ENCODE measurements at places on chromosomes 4 and X.

GRCh38 chrX:103631145-103631544, 2.4 kb downstream of the TCEAL1 start:
- DNase-seq: no peak

DNA sequence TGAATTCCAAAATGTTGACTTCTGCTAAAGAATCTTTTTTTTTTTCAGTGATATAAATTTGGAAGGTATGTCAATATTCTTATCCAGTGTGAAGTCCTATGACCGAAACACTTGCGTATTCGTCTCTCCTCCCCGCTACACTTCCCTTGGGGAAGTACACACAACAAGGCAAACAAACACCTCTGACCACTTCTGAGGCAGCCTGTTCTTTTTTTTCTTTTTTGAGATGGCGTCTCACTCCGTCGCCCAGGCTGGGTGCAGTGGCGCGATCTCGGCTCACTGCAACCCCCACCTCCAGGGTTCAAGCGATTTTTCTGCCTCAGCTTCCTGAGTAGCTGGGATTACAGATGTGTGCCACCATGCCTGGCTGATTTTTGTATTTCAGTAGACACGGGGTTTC, 78.1 kb upstream of the DHRSX start:
- no peak for DNase-seq

DNA sequence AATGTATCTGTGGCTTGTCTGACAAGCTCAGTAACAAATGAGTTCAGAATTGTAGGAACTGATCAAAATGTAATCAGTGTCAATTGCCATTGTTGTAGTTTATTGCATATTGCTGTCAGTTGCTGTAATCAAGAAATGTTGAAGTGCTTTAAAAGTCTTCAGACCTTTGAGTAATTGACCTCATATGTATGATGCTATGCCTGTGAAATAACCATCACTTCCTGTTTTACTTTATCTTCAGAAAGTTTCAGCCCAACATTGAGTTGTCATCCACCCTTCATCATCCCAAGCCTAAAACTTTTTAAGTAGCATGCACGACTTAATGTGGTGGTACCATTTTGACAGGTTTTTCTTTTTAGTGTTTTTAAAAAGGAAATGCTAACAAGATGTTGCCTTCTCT, 212.4 kb downstream of the ARHGAP10 start:
- no peak for DNase-seq

DNA sequence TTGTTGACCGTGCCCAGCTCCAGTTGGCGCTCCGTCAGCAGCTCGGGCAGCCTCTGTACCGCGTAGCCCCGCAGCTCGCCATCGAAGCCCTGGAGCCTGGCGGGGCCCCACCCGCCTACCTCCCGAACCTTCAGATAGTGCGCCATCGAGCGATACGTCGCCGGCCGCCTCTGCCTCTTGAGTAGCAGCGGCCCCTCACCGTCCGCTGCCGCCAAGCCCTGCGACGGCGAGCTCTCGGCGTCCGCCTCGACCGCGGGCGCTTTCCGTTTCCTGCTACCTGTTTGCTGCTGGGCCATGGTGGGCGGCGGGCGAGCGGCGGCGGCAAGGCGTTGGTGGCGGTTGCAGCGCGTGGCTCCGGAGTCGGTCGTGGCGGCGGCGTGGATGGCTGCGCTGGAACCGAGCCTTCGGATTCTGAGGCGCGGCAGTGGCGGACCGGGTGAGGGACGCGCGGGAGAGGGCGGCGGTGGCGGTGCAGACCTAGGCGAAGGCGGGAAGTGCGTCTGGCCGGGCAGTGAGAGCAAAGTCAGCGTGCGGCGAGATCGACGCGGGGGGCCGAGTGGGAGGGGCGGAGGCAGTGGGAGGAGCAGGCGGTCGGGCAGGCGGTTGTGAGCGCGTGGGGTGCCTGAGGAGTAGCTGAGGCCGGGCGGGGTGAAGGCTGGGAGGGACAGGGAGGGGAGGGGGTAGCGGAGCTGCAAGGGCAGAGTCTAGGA, at the start of gene DCAF12L1:
Gene DCAF12L1, minus strand, starts transcription at position 502 of the 710 bp plus-strand sequence. Its CDS starts 206 bp downstream, at position 296.
- no peak for DNase-seq

DNA sequence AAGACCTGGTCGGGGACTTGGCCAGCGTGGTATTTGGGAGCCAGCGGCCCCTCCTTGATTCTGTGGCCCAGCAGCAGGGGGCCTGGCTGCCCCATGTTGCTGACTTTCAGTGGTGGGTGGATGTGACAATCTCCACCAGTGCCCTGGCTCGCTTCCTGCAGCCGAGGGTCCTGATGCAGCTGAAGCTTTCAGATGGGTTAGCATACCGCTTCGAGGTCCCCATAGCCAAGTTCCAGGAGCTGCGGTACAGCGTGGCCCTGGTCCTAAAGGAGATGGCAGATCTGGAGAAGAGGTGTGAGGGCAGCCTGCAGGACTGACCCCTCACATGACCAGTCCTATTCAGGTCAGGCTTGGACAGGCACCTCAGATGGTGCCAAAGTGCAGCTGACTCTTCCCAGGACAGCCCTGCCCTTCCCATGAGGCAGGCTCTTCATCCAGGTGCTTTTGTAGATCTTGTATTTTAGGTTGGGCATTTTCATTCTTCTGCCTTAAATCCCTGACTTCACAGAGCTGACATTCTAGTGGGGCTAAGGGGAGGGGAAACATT, 15.1 kb downstream of the LNX1 start:
- DNase-seq: no peak

DNA sequence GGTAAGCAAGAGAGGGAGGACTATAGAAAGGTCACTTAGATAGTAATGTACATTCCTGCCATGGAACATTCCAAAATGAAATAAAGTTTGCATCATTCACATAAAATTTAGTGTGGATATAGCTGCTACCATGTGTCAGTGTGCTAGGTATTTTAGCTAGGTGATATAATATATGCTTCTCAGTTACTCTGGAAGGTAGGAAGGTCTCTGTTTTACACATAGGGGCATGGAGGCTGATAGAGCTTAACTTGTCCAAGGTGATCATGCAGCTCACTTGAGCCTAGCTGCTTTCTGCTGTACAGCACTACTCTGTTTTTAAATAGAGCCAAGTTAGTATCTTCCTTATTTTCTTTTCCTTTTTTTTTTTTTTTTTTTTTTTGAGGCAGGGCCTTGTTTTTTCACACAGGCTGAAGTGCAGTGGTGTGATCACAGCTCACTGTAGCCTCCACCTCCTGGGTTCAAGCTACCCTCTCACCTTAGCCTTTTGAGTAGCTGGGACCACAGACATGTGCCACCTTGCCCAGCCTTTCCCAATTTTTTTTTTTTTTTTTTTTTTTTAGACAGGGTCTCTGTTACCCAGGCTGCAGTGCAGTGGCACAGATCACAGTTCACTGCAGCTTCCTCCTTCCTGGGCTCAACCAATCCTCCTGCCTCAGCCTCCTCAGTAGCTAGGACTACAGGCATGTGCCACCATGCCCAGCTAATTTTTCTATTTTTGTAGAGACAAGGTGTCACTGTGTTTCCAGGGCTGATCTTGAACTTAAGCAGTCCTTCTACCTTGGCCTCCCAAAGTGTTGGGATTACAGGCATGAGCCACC, 10.4 kb downstream of the AFF1 start:
- no peak for DNase-seq
